ENCODE measurements at places on chromosomes 7 and 10. TPM values are rescaled to one million over a fixed set of nuclear protein-coding genes. Genes with fewer than 3 reads are reported as not detected.

DNA sequence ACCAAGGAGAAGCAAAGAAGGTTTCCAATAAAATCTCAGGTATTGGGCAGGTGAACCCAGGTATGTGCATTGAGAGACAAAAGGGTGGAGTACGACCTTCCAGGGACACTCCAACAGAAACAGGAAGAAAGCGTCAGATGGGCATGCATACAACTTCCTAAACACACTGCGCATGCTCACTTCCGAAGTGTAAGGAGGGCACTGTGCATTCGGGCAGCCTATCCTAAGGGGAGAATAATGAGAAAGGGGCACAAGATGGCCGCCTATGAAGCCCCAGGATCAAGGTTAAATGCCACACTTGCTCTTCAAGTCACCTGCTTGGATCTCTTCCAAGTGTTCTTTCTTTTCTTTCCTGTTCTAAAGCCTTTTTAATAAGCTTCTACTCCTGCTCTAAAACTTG lies 39.4 kb upstream of the PRSS1 start:
- peak; percentile 35 for DNase-seq

DNA sequence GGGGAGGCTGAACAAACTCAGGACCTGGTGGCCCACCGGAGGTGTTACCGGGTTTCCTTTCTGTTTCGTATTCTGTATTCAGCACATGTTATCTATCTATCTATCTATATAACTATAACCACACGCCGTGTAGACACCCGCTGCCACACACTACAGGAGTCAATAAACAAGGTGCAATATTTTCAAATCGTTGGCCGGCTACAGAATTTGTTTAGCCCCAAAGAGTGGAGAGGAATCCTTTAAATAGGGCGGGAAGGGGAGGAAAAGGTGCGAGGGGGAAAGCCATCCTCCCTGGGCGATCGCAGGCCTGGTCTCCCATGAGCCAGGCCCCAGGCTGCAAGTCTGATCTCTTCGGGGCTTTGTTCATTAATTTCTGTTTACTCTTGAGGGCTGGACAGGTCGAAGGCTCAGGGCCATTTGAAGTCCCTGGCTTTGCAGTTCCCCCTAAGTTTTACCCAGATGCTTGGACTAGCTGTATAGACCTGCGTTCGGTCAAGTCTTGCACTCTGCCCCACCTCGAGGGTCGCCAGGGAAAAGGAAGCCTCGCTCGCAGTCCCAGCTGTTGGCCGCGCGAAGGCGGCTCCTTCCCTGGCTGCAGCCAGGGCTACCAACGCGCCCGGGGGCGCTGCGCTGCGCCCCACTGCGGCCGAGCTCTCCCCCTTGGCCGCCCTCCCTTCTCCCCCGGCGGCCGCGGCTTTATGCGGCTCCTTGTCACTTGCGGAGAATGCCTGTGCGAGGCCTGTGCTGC lies 3.8 kb downstream of the NKX2-3 start:
- DNase-seq: no peak

- no peak for DNase-seq
These were observed 288.2 kb upstream of the SEMA3D start for GRCh38 chr7:85475071-85475470.

- no peak for DNase-seq
These were observed 320.9 kb upstream of the IMMP2L start for GRCh38 chr7:111883241-111883640.

GRCh38 chr7:40884241-40884640 lies 749.4 kb downstream of the SUGCT start:
- no peak for DNase-seq

DNA sequence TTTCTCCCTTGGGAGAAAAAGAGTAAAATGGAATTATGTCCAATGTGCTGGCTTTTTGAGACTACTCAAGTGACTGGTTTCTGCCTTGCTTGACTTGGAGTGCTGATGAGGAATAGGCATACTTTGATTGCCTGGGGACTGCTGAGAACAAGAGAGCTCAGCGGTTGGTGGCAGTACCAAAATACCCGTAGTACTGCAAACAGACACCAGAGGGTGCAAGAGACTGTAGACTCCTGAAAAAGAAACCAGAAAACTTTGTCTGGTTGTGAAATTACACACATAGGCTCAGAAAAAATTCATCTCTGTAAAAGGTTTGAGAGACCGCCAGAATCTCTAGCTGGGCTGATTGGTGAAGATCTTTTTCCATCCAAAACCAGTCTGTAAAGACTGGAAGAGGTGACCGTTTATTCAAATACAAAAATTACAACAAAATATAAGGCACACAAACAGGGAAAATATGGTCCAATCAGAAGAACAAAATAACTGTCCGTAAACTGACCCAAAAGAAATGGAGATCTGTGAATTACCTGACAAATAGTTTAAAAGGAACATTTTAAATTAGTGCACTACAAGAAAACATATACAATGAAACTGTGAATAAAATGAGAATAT lies 18.5 kb downstream of the BICC1 start:
- peak; percentile 15 for DNase-seq

DNA sequence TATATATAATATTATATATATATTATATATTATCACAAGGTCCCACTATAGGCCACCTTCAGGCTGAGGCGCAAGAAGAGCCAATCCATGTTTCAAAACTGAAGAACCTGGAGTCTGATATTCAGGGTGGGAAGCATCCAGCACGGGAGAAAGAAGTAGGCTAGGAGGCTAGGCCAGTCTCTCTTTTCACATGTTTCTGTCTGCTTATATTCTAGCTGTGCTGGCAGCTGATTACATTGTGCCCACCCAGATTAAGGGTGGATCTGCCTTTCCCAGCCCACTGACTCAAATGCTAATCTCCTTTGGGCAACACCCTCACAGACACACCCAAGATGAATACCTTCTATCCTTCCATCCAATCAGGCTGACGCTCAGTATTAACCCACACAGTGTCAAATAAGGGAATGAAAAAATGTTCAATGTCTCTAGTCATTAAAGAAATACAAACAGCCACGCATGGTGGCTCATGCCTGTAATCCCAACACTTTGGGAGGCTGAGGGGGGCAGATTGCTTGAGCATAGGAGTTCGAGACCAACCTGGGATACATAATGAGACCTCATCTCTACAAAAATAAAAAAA lies 135.4 kb upstream of the PCBD1 start:
- DNase-seq: no peak

DNA sequence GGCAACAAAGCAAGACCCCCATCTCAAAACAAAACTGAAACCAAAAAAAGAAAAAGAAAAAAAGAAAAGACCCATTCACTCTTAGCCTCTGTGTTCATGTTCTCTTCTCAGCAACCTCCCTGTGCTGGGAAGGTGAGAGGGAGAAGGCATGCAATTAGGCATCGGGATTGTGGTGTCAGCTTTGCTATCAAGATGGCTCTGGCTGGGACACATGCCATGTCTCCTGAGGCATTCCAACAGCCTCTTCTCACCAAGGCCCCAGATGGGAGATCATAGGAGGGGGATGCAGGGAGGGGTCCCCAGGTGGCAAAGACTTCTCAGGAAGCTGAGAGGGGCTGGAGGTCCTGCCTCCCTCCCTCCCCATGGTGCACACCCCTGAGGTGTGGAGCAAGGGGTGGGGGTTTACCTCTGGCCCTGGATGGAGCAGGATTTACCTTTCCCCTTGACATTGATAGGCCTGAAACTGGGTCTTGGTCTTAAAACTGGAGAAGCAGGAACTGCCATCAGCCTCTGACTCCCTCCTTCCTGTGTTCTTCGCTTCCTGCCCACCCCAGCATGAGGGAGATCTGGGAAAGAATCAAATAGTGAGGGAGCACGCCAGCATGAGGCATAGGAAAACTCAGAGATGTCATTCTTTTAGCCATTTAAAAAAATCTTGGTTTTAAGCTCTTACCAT lies 96.2 kb upstream of the DUSP5 start:
- DNase-seq: no peak

DNA sequence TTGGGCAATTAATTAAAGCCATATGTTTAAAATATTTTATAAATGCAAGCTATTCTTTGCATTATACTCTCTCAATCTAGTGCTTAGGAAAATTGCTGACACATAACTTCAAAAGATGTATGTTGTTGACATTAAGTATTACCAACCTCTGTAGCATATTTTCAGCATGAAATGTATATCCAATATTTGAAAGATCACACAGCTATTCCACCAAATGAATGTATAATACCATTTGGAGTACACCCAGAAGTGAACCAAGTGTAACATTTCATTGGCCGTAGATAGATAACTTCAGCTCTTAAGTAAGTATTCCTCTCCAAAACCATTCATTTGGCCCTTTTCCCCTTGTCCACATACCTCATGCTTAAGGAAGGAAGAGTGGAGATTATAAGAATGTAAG lies 104.6 kb downstream of the HECTD2 start:
- DNase-seq: no peak

GRCh38 chr10:20485554-20485953 lies 411.6 kb downstream of the NEBL start:
- no peak for DNase-seq

DNA sequence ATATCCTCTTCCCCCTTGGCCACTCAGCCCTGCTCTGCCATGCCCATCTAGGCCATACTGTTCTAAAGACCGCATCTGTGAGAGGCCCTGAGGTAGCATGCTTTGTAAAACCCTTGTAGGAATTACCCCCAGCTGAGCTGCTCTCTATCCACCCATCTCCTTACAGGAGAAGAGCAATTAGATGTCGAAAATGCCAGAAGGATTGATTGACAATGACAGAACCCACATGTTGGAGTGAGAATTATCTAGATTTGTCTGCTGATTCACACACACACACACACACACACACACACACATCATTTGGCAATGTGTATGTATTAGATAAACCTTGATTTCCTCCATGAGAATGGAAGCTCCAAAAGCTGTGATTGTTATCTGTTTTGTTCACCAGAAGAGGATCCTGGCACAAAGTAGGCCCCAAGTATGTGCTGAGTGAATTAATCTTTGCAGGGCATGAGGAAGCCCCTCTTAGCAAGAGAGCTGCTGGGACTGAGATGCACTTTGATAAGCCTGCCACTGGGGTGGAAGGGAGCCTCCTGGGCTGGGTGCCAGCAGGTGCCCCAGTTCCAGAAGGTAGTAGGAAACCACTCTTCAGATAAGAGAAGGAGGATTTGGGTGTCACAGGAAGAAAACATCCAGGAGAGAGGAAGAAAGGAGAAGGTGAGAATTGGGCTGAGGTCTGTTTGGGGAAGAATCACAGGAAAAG lies 187.5 kb upstream of the ADO start:
- no peak for DNase-seq

- no peak for DNase-seq
These were observed 192.7 kb downstream of the CELF2 start for GRCh38 chr10:11210211-11210922.

DNA sequence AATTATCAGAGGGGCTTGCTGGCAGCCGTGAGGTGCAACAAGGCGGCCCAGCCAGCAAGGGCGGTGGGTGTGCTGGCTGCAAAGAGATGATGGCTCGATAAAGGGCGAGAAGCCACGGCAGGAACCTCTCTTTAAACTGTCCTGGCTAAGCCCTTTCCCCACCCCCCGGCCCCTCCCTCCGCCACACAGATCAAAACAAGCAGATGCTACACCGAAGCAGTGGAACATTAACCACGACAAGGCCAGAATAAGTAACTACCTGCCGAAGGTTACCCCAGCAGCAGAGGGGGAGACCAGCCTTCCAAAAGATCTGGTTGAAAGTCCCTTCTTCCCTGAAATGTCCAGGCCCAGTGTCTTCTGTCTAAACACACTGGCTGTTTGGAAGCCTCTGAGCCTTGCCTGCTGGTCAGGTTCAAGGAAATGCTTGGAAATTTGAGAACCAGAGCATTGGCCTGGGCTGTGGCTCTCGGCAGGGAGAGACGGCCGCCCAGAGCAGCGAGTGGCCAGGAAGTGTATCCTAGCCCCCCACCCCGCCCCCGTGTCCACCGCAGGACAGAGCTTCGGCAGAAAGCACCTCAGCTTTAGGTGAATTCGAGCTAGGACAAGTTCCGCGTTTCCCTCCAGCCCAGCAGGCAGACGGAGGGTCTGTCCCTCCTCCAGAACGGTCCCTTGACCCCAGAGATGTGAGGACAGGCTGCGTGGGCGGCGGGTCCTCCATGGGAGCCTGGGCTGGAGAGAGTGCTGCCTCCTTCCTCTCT lies 2.1 kb downstream of the FAM20C start:
- DNase-seq: no peak

The SPDYE2 gene
- total RNA-seq: 0.35 TPM

The SGMS1 gene
- 32.6 TPM for total RNA-seq

The WDFY4 gene
- 4.2 TPM for total RNA-seq

The NUPR2 gene
- not detected for total RNA-seq

The ANKRD61 gene
- not detected for total RNA-seq

The DTX2 gene
- 32.6 TPM for total RNA-seq

The CNPY1 gene
- total RNA-seq: not detected

The MAT1A gene
- not detected for total RNA-seq

The SYT15 gene
- total RNA-seq: 1.3 TPM

Data from T-cell (primary cell).